HT1080 (cell line): ENCODE measurements at places on chromosomes 7 and 10. TPM values are rescaled to one million over a fixed set of nuclear protein-coding genes. Genes with fewer than 3 reads are reported as not detected.

Gene CCDC172
- not detected in 2 replicates for total RNA-seq

- DNase-seq = peak; percentile 44
Measured at GRCh38 chr10:62554632-62555199, 180.5 kb downstream of the ZNF365 start.

Gene ZDHHC6
- 36.3 and 38.0 TPM in 2 replicates for total RNA-seq

DNA sequence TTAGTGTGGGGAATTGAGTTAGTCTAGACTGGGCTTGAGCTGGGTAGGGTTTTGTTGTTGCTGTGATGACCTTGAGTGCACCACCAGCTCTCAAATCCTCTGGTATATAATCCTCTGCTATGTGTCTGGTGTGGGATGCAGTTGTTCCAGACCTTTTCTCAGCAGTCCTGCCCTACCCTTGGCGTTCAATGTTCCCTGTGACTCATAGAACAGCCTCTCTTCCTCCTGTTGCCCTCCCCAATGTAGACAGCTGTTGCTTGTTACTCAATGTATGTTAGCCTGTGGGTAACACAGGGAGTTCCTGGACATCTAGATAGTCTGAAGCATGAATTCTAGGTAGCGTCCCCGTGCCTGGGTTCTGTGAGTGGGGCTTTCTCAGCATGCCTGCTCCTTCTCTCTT is 19.8 kb downstream of the ACBD7 start:
- DNase-seq = peak; percentile 39

GRCh38 chr7:122919643-122920181 is 33.5 kb upstream of the CADPS2 start:
- no peak for DNase-seq

Gene COL13A1
- total RNA-seq = 105 and 114 TPM in 2 replicates

- DNase-seq = no peak
Measured at GRCh38 chr10:48926764-48927540, 12.7 kb downstream of the LRRC18 start.

Gene HGF
- total RNA-seq = not detected in 2 replicates

DNA sequence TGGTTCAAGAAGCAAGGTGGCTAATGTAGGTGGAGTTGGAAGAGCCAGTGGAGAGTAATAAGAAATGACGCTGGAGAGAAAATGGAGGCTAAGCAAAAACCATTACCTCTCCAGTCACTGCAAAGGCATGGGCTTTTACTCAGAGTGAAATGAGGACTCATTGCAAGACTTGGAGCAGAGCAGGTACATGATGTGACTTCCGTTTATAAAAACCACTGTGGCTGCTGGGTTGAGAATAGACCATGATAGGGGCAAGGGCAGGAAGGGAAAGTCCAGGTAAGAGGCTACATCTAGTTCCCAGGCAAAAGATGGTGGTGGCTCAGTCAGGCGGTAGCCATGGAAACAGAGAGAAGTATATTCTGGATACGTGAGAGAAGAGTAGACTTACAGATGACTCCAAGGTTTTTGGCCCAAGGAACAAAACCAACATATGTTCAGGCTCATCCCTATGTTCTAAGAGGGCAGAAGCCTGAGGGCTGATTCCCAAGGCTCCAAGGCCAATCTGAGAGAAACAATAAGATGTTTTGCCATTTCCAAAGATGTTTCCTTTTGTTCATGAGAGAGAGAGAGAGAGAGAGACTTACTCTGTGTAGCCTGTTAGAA is 21.5 kb upstream of the PDE1C start:
- no peak for DNase-seq

DNA sequence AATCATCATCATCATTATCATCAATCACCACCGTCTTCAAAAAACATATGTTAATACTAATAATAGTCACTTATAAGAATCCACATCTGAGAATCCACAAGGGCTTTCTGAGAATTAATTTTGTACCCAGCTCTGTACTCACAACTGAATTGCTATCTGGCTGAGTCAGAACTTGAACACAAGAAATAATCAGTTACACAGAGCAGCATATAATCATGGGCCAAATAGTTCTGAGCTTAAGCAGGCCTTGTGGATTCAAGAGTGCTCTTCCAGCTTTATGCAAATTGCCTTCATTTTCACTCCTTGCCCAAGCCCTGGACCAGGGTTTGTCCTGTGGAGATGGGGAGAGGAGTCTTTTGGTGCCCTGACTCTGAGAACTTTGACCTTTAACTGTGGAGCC is 304.5 kb downstream of the ZNF248 start:
- no peak for DNase-seq

Gene ACTL6B
- not detected in 2 replicates for total RNA-seq

- no peak for DNase-seq
Measured at GRCh38 chr10:46536171-46536570, 20.3 kb downstream of the GPRIN2 start.

Gene ADIRF
- total RNA-seq = 0.77 and 1.2 TPM in 2 replicates

Gene ATAD1
- total RNA-seq = 31.3 and 42.3 TPM in 2 replicates

Gene PIK3CG
- 1.9 and 2.1 TPM in 2 replicates for total RNA-seq

DNA sequence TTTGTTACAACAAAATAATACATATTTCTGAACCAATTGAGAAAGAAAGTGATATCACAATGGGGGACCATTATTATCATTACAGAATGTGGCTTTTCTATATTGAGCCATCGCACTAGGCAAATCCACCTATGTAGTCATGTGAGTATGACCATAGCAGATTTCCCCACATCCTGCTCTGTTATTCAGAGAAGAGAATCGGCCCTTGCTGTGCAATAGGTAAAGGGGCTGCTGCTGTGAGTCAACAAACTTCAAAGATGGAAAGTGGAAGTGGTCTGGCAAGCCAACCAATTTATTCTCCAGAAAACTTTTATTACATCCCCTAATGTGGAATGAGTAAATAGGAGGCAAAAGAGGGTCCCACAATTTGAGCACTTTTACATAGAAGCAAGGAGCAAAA is 573.4 kb downstream of the ETV1 start:
- DNase-seq = peak; percentile 50

GRCh38 chr7:118183428-118183785 is 557 bp upstream of the LSM8 start:
- no peak for DNase-seq

GRCh38 chr7:153567426-153567825 is 484.8 kb upstream of the DPP6 start:
- DNase-seq = peak; percentile 57

- DNase-seq = no peak
Measured at GRCh38 chr7:66642932-66643331, 14.3 kb downstream of the KCTD7 start.

DNA sequence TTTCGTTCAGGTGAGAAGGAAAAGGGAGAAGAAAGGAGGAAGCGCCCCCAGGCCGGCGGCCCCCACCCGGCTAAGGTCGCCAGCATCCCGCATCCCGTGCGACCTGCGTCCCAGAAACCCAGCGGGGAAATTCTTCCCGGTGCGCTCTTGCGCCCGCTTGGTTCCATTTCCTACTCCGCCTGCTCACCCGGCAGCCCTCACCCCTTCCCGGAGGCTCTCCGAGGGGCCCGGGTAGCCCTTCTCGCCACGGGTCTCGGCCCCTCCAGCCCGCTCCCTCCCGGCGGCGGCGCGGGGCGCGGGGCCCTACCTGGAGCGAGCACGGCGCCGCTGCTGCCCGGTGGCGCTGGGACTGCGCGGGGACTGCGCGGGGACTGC is at the start of gene PRKCQ:
TSS of gene PRKCQ (minus strand) at position 373 of the 375 bp plus-strand sequence. CDS start 65,141 bp downstream, outside the sequence.
- no peak for DNase-seq

GRCh38 chr10:34581801-34582532 is 233.1 kb downstream of the PARD3 start:
- DNase-seq = peak; percentile 89

DNA sequence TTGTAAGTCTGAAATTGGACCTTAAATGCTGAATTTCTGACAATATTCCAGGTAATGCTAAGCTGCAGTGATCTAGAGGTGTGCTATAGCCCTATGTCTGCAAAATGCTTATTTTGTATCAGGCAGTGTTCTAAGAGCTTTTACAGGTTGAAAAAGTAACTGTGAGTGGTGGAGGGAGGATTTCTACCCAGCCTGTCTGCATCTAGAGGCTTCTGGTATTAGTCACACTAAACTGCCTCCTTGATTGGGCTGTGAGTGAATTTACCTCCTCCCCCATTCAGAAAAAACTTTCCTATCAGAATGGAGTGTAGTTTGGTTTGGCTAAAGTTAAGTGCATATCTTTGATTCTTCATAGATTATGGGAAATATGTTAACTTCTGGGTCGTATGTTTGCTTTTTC is 56.8 kb downstream of the BBS9 start:
- DNase-seq = peak; percentile 59

Gene ASB10
- total RNA-seq = not detected in 2 replicates

- no peak for DNase-seq
Measured at GRCh38 chr7:44213877-44214388, 13.2 kb downstream of the YKT6 start.

Gene BBS9
- total RNA-seq = 1.2 and 4.2 TPM in 2 replicates

GRCh38 chr7:5452937-5453540 is 29.4 kb upstream of the TNRC18 start:
- peak; percentile 47 for DNase-seq

DNA sequence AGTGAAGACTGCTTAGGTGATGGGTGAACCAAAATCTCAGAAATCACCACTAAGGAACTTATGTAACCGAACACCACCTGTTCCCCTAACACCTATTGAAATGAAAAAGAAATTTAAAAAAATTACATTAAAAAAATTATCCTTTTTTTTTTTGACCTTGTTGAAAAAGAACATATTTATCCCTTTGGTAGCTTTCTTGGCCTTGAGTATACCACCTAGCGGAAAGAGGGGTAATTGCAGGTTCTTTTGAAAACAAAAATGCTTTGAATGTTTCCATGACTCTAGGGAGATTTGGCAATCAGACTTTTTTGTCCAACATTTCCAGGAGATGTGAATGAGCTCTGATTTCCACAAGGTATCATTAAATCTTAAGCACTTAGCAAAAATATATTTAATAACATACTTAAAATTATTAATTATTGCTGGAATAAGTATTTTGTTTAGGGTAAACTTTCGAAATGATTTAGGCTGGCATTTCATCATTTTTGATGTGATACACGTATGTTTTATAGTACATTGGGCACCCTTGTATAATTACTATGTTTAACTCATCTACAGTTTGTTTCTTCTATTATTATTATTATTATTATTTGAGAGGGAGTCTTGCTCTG is 47.0 kb upstream of the ELMO1 start:
- peak; percentile 31 for DNase-seq

GRCh38 chr10:99765672-99766301 is 16.7 kb upstream of the ABCC2 start:
- no peak for DNase-seq

Gene KIF5B
- total RNA-seq = 91.1 and 96.0 TPM in 2 replicates

DNA sequence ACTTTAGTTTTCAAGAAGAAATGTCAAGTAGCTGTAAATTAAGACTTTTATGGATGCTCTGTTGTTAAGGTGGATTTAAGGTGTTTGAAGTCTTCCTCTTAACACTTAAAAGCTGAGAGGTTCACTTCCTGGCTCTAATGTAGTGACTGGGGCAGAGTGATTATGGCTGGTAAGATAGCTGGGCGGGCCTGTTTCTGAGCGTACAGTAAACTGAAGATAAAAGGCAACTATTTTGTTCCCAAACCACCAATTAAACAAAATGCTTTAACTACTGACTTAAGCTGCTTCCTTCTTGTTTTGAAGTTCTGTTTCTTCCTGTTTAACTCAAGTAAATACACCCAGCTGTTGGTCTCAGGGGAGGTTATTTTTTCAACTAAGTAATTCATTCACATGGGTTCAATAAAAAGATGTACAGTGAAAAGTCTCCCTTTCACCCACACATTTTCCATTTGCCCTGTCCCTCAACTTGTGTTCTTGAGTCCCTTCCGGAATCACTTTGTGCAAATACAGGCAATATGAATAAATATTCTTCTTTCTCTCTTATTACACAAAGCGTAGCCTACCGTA is 19.3 kb downstream of the VWA2 start:
- no peak for DNase-seq

- DNase-seq = no peak
Measured at GRCh38 chr7:42726066-42726785, 185.6 kb downstream of the C7orf25 start.

- no peak for DNase-seq
Measured at GRCh38 chr10:127878475-127879055, 14.2 kb downstream of the CLRN3 start.

DNA sequence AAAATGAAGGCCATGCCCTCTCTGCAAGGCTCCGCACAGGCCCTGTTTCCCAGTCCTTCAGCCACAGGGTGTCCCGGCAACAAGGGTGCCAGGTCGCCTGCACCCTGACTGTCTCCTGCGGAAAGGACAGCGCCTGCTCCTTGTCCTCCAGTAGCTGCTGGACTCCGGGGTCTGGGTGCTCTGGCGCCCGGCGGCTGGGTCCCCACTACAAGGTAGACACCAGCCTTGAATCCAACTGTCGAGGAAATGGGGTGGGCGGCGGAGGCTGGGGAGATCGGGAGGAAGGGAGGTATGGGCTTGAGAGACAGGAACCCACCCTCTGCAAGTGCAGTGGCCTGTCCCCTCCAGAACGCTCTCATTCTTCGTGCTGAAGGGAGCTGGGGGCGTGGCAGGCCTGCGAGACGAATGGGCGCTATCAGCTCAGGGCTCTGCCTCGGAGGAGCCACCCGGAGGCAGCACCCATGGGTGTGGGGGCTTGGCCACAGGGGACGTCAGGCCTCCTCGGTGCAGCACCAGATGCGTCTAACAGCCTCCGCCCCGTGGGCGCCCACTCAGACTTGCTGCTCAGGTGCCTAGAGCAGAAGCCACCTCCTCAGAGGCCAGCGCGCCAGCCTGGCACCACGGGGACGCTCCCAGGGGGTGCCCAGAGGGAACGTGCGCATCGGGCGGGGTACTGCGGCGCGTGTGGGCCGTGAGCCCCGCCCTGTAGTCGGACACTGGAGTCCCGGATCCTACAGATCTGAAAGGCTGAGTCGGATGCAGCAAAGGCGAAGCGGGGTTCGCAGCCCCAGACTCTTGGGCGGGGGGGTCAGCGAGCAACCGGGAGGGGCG is 15.6 kb downstream of the ADAM8 start:
- DNase-seq = peak; percentile 32

Gene ERVW-1
- not detected in 2 replicates for total RNA-seq

DNA sequence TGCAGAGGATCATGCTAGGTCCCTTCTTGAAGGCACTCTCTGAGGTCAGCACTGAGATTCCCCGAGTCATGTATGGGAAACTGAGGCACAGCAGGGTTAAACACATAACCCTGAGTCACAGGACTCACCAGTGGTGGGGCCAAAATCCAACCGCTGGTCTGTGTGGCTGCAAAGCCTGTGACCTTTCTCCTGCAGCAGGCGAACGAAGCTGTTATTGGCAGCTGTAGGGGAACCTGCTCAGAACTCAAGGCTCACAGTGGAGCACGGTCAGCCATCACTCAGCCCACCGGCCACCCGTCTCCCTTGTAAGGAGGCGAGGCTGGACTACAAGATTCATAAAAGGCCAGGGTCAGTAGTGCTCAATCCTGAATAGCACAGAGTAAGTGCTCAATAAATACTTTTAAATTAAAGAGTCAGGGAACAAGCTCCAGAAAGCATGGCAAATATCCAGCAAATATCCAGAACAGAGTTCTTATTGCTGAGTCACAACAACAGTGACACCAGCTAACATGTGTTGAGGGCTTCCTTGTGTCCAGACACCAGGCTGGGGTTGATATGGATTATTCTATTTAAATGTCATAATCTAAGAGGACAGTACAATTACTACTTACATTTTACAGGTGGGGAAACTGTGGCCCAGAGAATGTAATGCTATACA is 34.9 kb downstream of the CHST15 start:
- no peak for DNase-seq

Gene HYAL4
- total RNA-seq = 0.13 TPM in 1 of 2 replicates, not detected in the other
